ENCODE measurements at places on chromosomes 4 and X.

- no peak for DNase-seq
Measured at GRCh38 chr4:5816851-5817375, 76.0 kb downstream of the CRMP1 start.

GRCh38 chrX:141791856-141792255 is 46.3 kb upstream of the MAGEC3 start:
- no peak for DNase-seq

GRCh38 chrX:154372612-154373022 is 1.8 kb downstream of the FLNA start:
- no peak for DNase-seq

- no peak for DNase-seq
Measured at GRCh38 chrX:36019125-36019524, 99.6 kb downstream of the CFAP47 start.

GRCh38 chrX:80807992-80808735 is 1.5 kb downstream of the BRWD3 start:
- DNase-seq, result peak; percentile 46

DNA sequence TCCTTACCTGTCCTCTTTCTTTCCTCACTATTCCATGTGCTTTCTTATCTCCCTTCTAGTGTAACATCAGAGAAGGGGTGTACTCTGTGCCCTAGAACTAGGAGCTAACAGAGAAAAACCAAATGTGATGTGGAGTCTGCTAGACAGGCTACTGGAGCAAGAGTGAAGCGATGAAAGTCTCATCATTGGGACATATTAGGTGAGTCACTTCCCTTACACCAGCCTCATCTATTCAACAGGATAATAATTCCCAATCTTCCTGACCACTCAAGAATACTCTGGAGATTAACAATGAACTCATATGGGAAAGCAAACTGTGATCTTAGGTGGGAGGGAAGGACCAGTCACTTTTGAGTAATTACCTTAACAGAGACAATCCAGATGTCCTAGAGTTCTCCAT is 58.1 kb downstream of the RAB40A start:
- no peak for DNase-seq

- no peak for DNase-seq
Measured at GRCh38 chr4:57190601-57191481, 80.7 kb upstream of the IGFBP7 start.

GRCh38 chr4:40804598-40804997 is 54.8 kb downstream of the NSUN7 start:
- no peak for DNase-seq

GRCh38 chr4:3205995-3206394 is 43.0 kb upstream of the MSANTD1 start:
- no peak for DNase-seq

GRCh38 chrX:153984351-153985178 is 12.0 kb downstream of the TMEM187 start:
- DNase-seq, result no peak

DNA sequence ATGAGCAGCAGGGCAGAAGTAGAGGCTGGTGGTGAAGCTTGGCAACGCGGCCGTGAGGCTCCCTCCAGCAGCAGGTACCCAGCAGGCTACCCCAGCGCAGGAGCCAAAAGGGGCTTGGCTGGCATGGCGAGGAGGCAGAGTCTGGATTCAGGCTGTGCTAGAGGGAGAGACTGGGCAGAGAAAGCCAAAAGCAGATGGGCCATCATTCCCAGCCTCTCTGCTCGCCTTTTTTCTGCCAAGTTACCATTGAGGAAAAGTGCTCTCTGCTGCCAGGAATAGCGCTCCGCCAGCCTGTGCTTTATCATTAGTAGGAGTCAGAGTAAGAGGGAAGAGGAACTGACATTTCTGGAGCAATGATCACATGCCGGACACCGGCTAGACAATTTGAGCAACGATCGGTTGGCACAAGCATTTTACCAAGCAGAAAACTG is 28.7 kb upstream of the MAP3K15 start:
- DNase-seq, result no peak

DNA sequence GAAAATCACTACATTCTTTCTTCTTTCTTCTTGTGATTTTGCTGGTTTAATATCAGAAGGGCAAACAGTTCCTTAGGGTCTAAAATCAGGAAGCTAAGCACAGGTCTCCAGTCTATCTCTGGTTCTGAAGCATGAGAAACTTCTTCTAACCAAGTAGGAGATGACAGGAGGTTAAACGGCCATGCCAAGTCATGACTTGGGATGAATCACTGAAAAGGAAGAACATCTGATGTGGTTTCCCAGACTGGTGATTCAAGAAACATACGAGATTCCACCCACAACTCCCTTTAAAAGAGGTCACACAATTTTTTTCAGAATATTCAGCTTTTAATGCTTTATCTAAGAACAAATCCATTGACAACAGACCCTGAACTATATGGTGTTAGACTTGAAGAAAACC is 684.0 kb upstream of the PRKX start:
- DNase-seq, result no peak

DNA sequence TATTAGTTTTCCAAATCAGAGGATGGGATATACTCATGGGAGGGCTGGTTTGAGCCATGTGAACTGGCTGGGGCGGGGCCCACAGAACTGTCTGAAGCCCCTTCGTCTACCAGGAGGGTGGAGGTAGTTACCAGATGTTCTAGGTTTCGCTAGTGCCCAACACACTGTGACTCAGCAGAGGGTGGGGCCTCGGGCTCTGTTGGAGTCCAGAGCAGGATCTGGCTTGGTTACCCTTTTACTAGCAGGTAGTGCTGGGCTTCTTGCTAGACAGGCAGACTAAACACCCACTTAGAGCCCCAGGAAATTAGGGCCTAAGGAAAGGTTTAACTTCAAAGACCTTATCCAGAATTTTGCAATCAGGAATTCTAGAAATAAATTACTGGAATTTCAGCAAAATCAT is 56.2 kb upstream of the CHRDL1 start:
- no peak for DNase-seq

DNA sequence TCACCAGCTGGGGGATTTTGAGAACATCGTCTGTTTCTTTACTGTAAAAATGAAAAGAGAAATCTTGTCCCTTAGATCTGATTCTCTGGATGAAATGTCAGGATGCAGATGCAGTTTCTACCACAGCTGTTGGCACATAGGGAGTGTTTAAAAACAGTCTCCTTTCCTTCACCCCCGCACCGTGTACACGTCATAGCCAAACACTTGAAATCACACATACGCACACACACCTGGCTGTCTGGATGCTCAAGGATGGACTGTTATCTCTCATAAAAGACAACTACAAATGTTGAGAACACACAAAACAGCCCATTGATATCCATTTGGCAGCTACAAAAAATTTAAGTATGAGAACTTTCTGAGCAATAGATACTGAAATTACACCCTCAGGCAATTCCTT is 275.8 kb upstream of the CLNK start:
- no peak for DNase-seq

GRCh38 chr4:79872738-79873137 is 200.3 kb downstream of the ANTXR2 start:
- DNase-seq, result no peak

DNA sequence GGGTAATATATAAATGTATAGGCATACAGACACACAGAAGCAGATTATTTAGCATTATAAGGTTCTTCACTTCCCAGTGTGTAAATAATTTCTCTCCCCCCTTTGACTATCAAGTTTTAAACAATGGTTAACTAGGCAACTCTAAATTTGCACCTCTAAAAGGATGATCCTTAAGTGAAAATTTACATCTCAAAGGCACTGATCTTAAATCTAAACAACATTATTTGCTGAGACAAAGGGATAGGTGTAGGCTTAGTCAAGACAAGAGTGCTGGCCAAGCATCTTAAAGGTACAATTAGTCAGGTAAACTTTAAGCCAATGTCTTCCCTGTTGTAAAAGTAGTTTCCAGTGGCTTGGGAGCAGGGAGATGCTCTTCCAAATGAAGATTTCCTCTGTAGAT is 33.0 kb downstream of the NLRP2B start:
- DNase-seq, result no peak

GRCh38 chrX:35090801-35091200 is 148.2 kb downstream of the FAM47B start:
- no peak for DNase-seq

- no peak for DNase-seq
Measured at GRCh38 chr4:22414833-22415232, 101.0 kb downstream of the ADGRA3 start.

DNA sequence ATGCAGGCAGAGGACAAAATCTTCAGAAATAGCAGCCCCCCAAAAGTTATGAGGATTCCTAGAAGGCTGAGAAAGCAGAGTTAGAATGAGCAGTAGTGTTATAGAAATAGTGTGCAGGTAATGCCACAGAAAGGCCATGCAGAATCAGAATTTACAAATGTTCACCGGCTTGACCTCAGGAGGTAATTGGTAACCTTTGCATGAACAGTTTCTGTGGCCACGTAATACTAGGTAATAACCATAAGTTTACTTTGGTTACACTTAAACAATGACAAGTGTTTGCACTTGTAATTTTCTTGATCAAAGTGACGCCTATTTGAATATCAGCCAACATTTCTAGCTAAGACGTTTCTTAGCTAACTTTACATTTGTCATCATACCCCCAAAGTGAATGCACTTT is 393.6 kb downstream of the GPAT3 start:
- DNase-seq, result no peak

DNA sequence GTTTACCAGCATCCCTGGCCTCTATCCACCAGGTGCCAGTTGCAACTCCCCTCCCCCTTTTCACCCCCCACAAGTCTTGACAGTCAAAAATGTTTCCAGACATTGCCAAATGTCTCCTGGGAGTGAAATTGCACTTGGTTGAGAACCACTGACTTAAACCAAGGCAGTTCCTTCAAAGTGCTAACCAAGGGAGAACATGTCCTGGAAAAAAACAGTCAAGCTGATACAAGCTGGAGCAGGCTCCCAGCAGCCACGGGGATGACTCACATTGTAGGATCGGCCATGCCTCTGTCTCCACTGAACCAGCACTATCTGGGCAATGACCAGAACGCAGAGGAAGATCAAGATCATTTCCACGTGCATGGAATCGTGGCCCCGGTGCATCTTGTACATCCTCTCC is 11.4 kb downstream of the RNF175 start:
- no peak for DNase-seq

GRCh38 chr4:108890484-108890881 is 127.6 kb upstream of the ETNPPL start:
- no peak for DNase-seq

GRCh38 chrX:74138943-74139342 is 165.0 kb upstream of the ZCCHC13 start:
- no peak for DNase-seq

- DNase-seq, result no peak
Measured at GRCh38 chrX:67674741-67675140, 130.9 kb downstream of the AR start.

- no peak for DNase-seq
Measured at GRCh38 chr4:168781926-168782325, 228.1 kb downstream of the CBR4 start.

DNA sequence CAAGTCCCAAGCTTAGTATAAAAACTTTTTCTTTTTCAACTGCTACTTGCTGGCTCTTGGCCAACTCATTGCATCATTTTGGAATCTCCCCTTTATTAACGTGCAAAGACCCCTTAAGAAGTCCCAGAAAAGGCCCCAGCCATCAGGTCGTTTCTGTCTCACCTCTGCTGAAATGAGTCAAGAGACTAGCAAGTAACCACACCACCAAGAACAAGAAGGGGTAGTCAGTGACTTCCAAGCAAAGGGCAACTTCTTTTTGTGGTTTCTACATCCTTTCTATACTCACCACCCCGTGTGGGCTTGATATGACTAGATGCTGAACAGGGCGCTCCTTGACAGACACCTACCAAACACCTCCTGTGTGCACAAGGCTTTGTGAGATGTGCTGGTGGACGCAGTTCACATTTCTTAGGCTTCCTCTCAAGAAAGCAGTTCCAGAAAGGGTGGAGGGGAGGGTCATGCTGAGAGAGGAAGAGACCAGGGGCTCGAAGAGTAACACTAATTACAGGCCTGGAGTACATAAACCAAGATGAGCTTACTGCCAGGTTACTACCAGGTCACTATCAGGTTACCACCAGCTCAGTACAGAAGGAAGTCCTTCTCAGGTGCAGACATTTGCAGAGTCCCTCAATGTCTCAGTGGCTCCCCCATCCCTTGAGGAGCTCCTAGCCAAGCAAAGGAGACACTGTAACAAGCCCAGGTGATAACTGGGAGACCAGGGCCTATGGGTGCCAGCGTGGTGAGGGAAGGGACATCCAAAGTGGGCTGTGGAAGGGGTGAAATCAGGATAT is 19.3 kb downstream of the JAKMIP1 start:
- DNase-seq, result peak; percentile 24

- DNase-seq, result no peak
Measured at GRCh38 chrX:119290476-119290875, 54.4 kb downstream of the PGRMC1 start.

GRCh38 chr4:149885896-149886295 is 70.3 kb upstream of the IQCM start:
- DNase-seq, result no peak

DNA sequence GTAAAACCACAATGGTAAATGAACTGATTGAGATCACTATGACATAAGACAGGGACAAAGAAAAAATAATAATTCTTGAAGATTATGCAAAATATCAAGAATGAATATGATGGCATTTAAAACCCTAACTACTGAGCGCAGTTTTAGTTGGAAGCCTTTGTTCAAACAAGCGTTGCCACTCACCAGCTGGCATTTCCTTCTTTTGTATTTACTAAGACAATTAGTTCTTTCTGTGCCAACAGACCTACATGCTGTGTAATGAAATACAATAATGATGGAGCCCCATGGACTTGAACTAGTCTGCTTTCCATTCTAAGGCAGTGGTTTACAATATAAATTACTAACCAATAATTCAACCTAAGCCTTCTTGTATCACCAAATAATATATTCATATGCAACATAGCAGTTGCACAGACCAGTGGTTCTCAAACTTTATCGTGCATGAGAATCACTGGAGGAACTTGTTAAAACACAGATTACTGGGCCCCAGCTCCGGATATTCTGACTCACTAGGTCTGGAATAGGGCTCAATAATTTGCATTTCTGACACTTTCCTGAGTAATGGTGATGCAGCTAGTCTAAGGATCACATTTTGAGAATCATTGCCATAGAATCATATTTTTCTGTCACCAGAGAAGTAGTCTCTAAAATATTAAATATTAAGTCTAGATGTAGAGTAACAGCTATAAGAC is 196.4 kb upstream of the MAGEB18 start:
- DNase-seq, result no peak

GRCh38 chr4:26885912-26886274 is 25.3 kb downstream of the STIM2 start:
- no peak for DNase-seq

DNA sequence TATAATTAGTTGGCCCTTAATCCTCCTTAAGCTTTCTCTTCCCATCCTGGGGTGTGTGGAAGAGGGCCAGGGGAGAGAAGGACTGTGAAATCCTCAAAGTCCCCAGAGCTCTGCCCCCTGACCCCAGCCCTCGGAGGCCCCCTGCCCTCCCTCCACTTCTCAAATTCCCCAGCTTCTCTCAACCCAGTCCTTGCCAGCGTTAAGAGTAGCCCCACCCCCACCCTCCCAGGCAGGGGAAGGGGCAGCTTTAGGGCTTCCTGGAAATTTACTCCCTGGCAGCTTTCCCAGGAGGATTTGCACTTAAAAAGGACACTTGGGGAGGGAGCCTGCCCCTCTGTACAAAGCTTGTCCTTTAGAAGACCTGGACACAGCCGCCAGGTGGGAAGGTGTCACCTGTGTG is 11.8 kb upstream of the CD40LG start:
- no peak for DNase-seq

GRCh38 chr4:43242606-43243005 is 350.1 kb downstream of the GRXCR1 start:
- DNase-seq, result no peak

Data from activated T-helper 9 cell treated with anti-CD3 and anti-CD28 coated beads, Interleukin-2, amount 50 U/mL, for 16 hours (primary cell).